ENCODE measurements at places on chromosomes 13 and 19. TPM values are rescaled to one million over a fixed set of nuclear protein-coding genes. Genes with fewer than 3 reads are reported as not detected.

DNA sequence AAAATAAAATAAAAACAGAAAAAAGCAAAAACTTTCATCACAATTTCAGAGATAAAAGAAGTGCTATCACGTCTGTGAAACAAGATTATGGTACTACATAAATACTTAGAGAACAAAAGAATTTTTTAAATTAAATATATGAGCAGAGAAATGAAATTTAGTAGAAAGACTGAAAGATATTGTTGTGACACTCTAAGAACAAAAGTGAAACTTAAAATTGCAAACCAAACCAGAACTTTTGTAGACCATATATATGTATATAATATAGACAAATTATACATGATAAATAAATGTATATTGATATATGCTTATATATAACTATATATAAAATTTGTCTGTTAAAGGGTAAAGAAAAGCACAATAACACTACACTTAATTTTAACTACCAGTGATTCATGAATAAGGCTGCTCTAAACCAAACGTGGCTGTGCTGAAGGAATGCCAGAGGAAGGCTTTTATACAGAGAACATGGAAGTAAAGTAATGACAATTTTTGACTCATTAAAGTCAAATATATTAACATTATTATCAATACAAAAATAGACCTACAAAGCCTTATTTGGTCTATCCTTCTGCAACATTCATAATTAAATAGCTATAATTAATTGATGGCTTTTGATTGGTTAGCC lies 1516.7 kb upstream of the PCDH20 start:
- no peak overlapping the region for H3K27ac ChIP-seq
- H3K4me1 ChIP-seq = no peaks in the 10 kb centered on the region
- DNase-seq = no peak
- no peaks in the 10 kb centered on the region for H3K27me3 ChIP-seq

- H3K36me3 ChIP-seq = peaks cover 1% of the 10 kb centered on the region
- peaks cover 29% of the 10 kb centered on the region for H3K4me1 ChIP-seq
- H3K4me3 ChIP-seq = no peak overlapping the region
- H3K27ac ChIP-seq = peak overlapping the region; percentile 34
- no peak for DNase-seq
Observed at GRCh38 chr13:73198991-73199411, 140.2 kb downstream of the KLF5 start.

DNA sequence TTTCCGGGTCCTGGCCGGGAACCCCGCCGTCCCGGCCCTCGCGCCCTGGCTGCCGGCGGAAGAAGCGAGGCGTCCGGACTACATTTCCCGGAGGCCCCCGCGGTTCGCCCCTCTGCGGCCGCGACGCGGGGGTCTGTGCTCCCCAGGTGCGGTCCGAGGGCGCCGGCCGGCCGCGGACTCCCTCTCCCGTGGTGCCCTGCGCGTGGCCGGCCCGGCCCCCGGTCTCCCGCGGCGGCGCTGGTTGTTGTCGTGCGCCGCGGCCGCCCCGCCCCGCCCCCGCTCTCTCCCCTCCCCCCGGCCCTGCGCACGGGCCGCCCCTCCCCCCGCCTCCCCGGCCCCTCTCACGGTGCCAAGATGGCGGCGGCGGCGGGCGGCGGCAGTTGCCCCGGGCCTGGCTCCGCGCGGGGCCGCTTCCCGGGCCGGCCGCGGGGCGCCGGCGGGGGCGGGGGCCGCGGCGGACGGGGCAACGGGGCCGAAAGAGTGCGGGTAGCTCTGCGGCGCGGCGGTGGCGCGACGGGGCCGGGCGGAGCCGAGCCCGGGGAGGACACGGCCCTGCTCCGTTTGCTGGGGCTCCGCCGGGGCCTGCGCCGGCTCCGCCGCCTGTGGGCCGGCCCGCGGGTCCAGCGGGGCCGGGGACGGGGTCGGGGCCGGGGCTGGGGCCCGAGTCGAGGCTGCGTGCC lies at the start of gene KMT2B:
TSS of gene KMT2B (plus strand) at position 339 of the 680 bp plus-strand sequence. CDS start at position 355, 16 bp downstream.
- peak; percentile 93 for DNase-seq
- H3K27ac ChIP-seq = peak within 1 kb of the TSS; percentile 97
- no peaks in the 10 kb centered on the region for H3K27me3 ChIP-seq
- H3K36me3 ChIP-seq = peaks cover 4% of the 10 kb centered on the region
- H3K4me3 ChIP-seq = peak within 1 kb of the TSS; percentile 87

PTPRH gene
- total RNA-seq = 0.43 TPM

Measured in progenitor cell of endocrine pancreas (in vitro differentiated cells).